ENCODE measurements at places on chromosomes 7 and 10. TPM values are rescaled to one million over a fixed set of nuclear protein-coding genes. Genes with fewer than 3 reads are reported as not detected.

Gene ANKRD61
- total RNA-seq: not detected

Gene DDC
- not detected for total RNA-seq

Gene MYH16
- not detected for total RNA-seq

Gene POLR2J
- 28.0 TPM for total RNA-seq

Gene TMEM229A
- total RNA-seq: not detected

Gene NKX2-3
- not detected for total RNA-seq

Gene HOGA1
- total RNA-seq: 0.86 TPM

Gene ACBD7
- 1.3 TPM for total RNA-seq

Gene MINPP1
- total RNA-seq: 30.0 TPM

Gene CTBP2
- 84.7 TPM for total RNA-seq

Gene ASNS
- total RNA-seq: 60.5 TPM

Gene LDB3
- under 0.01 TPM for total RNA-seq

Gene CTAGE15
- under 0.01 TPM for total RNA-seq

Gene FAM25C
- total RNA-seq: not detected

All from fibroblast of villous mesenchyme (primary cell).